ENCODE measurements at places on chromosomes 1 and 21.

GRCh38 chr1:10195570-10195969 is 14.8 kb upstream of the KIF1B start:
- no peak for DNase-seq

DNA sequence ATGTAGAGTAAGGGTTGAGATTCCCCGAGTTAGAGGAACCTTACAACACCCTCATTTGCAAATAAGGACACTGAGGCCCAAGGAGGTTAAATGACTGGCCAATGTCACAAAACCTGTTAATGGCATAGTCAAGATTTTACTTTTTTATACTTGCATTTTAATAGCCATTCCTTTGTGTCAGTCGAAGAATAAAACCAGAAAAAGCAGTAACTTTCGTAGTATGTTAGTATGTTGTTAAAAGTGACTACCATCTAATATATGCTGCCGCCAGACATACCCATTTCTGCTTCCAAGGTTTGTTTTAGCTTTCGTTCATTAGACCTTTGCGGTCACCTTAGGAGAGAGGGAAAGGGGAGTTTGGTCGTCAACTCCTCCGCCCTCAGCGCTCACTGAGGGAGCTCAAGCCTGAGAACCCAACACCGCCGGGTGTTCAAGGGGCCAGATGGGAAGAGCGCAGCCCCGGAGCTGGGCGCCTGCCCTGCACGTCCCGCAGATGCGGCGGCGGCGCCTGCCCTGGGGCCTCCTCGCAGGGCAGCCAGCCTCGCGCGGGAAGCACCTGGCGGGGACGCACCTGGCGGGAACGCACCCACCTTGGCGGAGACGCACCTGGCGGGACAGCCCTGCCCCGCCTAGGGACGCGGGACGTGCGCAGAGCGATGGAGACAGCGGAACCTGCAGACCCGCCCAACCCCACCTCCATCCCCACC is 466 bp downstream of the VPS26C start:
- no peak for DNase-seq

- no peak for DNase-seq
Measured at GRCh38 chr21:34770576-34770975, 101.8 kb downstream of the CLIC6 start.

- DNase-seq, result no peak
Measured at GRCh38 chr1:89839516-89839915, 18.7 kb downstream of the LRRC8D start.

DNA sequence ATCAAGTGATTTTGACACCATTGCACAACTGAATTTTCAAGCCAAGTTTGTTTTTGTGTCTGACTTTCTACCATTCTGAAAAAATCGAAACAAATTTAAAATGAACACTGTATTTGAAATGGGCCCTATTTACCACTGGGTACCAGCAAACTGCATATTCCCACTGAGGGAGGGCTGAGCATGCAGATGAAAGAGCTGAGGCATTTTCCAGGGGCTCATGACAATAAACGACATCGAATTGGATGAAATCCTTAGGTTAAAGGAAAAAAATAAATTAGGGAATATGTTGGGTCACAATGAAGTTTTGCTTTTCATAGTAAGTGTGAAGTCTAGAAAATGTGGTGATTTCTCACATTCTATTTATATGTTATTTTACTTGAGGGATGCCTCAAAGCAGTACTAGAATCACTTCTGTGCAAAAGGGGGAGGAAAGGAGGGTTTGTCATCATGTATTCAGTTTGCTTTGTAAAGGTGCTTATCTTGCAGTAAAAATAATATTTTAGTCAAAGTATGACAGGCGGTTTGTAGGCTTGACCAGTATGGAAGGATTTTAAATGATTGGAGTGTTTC is 11.2 kb downstream of the ZBTB18 start:
- no peak for DNase-seq

GRCh38 chr1:82731216-82731615 is 930.5 kb downstream of the ADGRL2 start:
- DNase-seq, result no peak

GRCh38 chr1:50369830-50370229 is 53.4 kb downstream of the DMRTA2 start:
- no peak for DNase-seq

GRCh38 chr1:201769072-201769471 is 59.9 kb upstream of the IPO9 start:
- no peak for DNase-seq

GRCh38 chr1:116157096-116157495 is 45.9 kb downstream of the MAB21L3 start:
- DNase-seq, result no peak

DNA sequence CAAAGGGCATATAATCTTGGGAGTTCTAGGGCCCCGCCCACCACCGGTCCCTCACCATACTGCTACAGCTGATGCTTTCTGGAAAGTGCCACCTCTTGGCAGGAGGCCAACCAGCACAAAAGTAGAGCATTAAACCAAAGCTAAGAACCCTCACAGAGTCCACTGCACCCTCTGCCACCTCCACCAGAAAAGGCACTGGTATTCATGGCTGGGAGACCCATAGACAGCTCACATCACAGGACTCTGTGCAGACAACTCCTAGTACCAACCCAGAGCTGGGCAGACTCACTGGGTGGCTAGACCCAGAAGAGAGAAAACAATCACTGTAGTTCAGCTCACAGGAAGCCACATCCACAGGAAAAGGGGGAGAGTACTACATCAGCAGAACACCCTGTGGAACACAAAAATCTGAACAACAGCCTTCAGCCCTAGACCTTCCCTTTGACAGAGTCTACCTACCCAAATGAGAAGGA is 10.8 kb downstream of the THEM4 start:
- DNase-seq, result no peak

GRCh38 chr1:161046605-161047228 is 940 bp upstream of the USF1 start:
- DNase-seq, result no peak

GRCh38 chr1:197152662-197153061 is 6.2 kb upstream of the ASPM start:
- no peak for DNase-seq

Measured in stimulated activated CD8-positive, alpha-beta memory T cell treated with anti-CD3 and anti-CD28 coated beads, Interleukin-7, amount 100 ng/mL, for 24 hours (primary cell).